ENCODE measurements at places on chromosomes 2 and 18.
A peak's percentile ranks its signal among the peaks of the same experiment; 100 is the strongest.

DNA sequence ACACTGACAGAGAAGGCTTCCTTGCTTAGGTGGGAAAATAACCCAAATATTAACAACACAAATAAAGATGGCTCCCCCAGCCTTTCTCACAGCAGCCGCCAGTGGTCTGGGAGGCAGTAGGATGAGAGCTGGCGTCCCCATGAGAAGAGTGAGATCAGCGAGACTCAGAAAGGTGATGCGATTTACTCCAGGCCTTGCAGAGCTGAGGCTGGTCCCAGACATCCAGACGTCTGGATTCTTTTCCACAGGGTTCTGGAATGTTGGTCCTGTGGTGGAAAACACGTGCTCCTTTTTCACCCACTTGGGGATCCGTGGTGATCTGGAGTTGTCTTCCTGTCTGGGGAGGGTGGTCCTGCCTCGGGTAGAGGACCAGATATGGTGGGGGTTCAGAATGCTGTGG, 190.6 kb downstream of the CTIF start:
- DNase-seq = peak; percentile 77

DNA sequence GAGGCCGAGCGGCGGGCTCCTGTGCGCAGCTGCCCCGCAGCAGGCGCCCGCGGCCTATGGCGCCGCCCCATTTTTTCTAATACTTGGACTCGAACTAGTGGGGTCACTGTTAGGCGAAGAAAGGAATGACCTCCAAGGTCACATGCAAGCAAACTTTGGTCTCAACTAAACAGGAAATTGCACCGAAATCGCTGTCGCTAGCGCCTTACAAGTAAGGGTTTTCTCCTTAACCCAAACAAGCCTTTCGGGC, 339 bp downstream of the ACAA2 start:
- DNase-seq = peak; percentile 37

DNA sequence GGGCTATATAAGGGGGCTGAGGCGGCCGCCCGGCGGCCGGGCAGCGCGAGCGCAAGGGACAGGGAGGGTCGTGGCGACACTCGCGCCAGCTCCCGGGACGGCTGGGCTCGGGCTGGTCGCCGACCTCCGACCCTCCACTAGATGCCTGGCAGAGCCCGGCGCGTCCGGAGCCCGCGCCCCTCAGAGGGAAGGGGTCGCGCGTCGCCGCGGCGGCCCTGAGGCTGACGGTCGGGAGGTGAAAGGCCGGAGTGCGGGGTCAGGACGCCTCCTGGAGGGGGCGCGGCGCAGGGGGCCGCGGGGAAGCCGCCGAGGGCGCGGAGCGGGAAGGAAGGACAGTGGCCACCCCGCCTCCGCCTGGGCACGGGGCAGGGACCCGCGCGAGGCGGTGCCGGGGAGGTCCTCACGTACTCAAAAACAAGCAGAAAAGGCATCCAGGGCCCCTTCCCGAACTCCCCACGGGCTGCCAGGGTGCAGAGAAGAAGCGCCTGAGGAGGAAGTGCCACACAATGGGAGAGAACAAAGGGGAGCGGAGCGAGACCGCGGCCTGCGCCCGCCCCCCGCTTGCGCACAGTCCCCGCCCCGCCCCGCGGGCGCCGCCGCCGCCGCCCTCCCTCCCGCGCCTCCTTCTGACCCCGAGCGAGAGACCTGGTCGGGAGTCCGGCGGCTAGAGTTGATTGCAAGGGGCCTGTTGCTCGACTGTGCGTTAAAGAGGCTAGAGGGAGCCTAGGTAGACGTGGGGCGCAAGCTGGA, 776 bp upstream of the KLF7 start:
- DNase-seq = peak; percentile 91

DNA sequence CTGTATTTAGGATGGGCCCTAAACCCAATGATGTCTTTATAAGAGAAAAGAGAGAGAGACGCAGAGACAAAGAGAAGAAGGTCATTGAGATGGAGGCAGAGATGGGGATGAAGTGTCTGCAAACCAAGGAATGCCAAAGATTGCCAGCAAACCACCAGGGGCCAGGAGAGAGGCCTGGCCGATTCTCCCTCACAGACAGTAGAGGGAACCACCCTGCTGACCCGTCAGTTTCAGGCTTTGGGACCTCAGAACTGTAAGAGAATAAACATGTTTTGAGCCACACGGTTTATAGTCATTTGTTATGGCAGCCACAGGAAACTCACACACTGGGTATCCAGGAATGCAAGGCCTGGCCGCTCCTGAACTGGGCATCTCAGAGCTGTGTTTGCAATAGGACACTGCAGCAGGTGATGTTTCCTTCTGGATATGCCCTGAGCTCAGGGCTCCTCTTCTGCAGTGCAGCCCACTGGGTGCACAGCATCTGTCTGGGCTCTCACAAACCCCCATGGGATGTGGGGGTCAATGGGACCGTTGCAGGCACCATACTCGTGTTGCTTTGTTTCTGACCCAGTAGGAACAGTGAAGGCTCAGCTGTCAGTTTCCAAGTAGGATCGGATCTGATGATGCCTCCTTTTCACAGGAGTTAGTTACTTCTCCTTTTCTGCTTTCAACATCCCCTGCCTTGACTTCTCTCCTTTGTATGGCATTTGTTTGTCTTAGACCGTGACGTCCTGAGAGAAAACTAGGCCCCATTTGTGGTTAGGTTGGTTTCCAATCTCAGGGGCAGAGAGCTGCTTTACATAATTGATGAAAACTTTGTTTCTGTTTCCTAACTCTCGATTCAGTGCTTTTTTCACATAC, 20.8 kb downstream of the PTPN18 start:
- DNase-seq = no peak

DNA sequence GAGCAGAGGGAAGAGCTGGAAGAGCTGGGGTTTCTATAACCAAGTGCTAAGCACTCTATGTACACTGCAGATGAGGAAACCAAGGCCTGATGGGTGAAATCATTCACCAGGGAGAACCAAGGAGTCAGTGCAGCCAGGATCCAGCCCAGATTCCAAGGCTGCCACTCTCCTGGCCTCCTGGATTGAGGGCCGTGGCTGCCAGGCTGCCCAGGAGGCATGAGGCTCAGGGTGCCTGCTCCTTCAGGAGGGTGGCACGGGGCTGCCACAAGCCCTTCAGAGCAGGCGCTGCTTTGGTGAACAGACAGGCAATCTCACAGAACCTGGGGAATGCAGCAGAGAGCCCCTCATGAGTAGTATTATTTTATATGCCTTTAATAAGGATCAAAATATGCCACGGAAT, 293.7 kb upstream of the HDAC4 start:
- no peak for DNase-seq

GRCh38 chr2:187576906-187577305, 22.7 kb upstream of the TFPI start:
- DNase-seq = no peak

DNA sequence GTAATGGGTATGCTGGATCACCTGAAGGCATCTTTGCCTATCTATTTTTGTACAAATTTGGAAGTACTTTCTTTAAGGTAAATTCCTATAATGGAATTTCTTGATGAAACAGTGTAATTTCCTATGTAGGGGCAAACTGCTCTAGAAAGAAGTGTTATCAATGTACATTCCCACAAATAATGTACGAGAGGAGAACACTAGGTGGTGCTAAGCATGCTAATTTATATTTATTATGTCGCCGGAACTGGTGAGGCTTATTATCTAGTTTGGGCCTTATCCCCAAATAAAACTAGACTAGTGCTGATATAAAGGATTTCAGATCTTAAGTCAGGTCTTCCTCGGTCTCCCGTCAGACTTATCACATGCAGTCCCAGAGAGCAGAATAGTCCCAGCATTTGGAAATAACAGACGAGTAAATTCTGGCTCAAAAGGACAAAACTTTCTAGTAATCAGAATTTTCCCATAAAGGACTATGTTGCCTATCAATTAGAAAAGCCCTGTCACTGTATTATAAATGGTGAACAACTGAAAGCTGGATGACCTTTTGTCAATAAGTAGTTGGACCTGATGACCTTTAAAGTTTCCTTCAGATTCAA, 86.9 kb upstream of the RBBP8 start:
- DNase-seq = peak; percentile 24

- DNase-seq = peak; percentile 6
These were observed 33.8 kb downstream of the UBXN4 start for GRCh38 chr2:135775420-135775819.

- DNase-seq = no peak
These were observed 136.3 kb downstream of the OLA1 start for GRCh38 chr2:174112073-174112472.

DNA sequence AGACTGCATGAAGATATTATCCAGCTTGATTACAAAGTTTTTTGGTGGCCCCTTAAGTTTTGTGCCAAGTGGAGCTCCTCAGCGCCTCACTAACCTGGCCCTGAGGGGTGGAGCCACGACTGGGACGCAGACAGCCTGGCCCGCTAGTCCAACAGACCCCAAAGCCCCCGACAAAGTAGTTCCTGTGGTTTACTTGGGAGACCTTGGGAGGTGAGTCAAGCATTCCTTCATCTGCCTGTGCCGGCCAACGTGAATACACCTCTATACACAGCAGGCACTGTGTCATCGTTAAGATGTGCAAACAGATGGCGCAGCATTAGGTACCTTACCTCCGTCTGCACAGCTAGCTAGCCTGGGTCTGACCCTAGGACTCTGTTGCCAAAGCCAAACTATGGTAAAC, 55.0 kb upstream of the LAMA1 start:
- DNase-seq = no peak

- DNase-seq = no peak
These were observed 4.5 kb upstream of the TMSB10 start for GRCh38 chr2:84900971-84901370.

DNA sequence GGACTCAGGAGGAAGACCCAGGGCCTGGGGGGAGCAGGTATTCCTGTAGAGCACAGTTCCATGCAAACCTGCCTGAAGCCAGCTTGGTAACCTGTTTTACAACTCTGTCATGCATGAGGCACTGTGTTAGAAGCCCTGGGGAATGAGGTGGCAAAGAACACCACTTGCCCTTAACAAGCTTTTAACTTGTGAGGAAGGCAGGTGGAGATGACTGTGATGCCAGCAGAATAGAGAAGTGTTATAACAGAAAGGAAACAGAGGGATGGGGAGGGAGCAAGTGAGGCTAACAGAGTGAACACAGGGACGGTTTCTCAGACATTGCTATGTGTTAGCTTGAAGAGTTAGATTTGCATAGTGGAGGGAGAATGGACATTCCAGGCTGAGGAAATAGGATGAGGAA, 11.5 kb upstream of the IL1A start:
- DNase-seq = no peak

GRCh38 chr2:54586062-54586461, 129.9 kb downstream of the SPTBN1 start:
- DNase-seq = no peak
